ENCODE measurements at places on chromosomes 6 and 20. TPM values are rescaled to one million over a fixed set of nuclear protein-coding genes. Genes with fewer than 3 reads are reported as not detected.

WFDC13 gene
- not detected for total RNA-seq

RIOK1 gene
- 28.7 TPM for total RNA-seq

TRDN gene
- not detected for total RNA-seq

TMEM181 gene
- total RNA-seq = 36.0 TPM

DEFB124 gene
- total RNA-seq = not detected

NCR2 gene
- total RNA-seq = not detected

ABHD16B gene
- total RNA-seq = not detected

All from fibroblast of lung (primary cell).